ENCODE measurements at places on chromosomes 12 and 14. TPM values are rescaled to one million over a fixed set of nuclear protein-coding genes. Genes with fewer than 3 reads are reported as not detected.

Gene FZD10
- total RNA-seq = not detected

Gene SDSL
- total RNA-seq = 2.3 TPM

Gene CCDC175
- total RNA-seq = not detected

Gene GPR135
- total RNA-seq = 4.7 TPM

Gene SIRT4
- total RNA-seq = 0.65 TPM

Gene GSC
- total RNA-seq = not detected

Gene KRT82
- total RNA-seq = not detected

Gene RNF212B
- total RNA-seq = not detected

Gene PXN
- total RNA-seq = 55.5 TPM

Gene VWF
- 0.81 TPM for total RNA-seq

Gene HHIPL1
- total RNA-seq = 17.9 TPM

Gene SYT10
- not detected for total RNA-seq

Gene GYS2
- not detected for total RNA-seq

Gene ACSM4
- total RNA-seq = not detected

Gene ENO2
- total RNA-seq = 11.4 TPM

Gene TRHDE
- total RNA-seq = 32.8 TPM

Gene CYP46A1
- 0.36 TPM for total RNA-seq

Gene HOXC6
- total RNA-seq = not detected

Gene HRK
- total RNA-seq = not detected

Gene SLCO1A2
- total RNA-seq = not detected

Gene SMIM41
- total RNA-seq = 0.24 TPM

Gene LMO3
- total RNA-seq = 7.6 TPM

Gene ADAM21
- not detected for total RNA-seq

Gene PPM1H
- 0.49 TPM for total RNA-seq

Gene SLC5A8
- total RNA-seq = not detected

Gene AQP6
- total RNA-seq = not detected

Gene CLEC14A
- 7.7 TPM for total RNA-seq

Gene TMEM233
- total RNA-seq = not detected

Gene TTC9
- 1.7 TPM for total RNA-seq

Gene GPX2
- total RNA-seq = not detected

Gene LALBA
- total RNA-seq = not detected

Gene GLS2
- total RNA-seq = not detected

Gene CLEC4A
- total RNA-seq = 0.81 TPM

Gene KRT6C
- not detected for total RNA-seq

Gene OAS3
- 30.5 TPM for total RNA-seq

Gene PTGER2
- total RNA-seq = 0.97 TPM

Gene DTX1
- under 0.01 TPM for total RNA-seq

Gene OR6C2
- total RNA-seq = not detected

Gene SLC6A15
- total RNA-seq = 10.8 TPM

Gene NGB
- total RNA-seq = not detected

Gene ERBB3
- 0.73 TPM for total RNA-seq

Gene NTF3
- total RNA-seq = 4.4 TPM

Gene CBLN3
- 4.4 TPM for total RNA-seq

Gene CDK2
- 14.1 TPM for total RNA-seq

Gene COL2A1
- total RNA-seq = not detected

Gene VSX2
- not detected for total RNA-seq

Gene P3H3
- total RNA-seq = 72.1 TPM

Gene KRT86
- under 0.01 TPM for total RNA-seq

Gene SLC38A4
- 11.0 TPM for total RNA-seq

Gene FGD6
- 21.3 TPM for total RNA-seq

Gene DAO
- total RNA-seq = not detected

Gene IAPP
- not detected for total RNA-seq

Data from hair follicle dermal papilla cell (primary cell).